Peyer's patch (tissue), 4 donors: ENCODE measurements at places on chromosomes 5 and 9. TPM values are rescaled to one million over a fixed set of nuclear protein-coding genes. Genes with fewer than 3 reads are reported as not detected.

- DNase-seq: peak; percentile 76
Measured at GRCh38 chr9:95507464-95508241, 9.1 kb downstream of the PTCH1 start.

DNA sequence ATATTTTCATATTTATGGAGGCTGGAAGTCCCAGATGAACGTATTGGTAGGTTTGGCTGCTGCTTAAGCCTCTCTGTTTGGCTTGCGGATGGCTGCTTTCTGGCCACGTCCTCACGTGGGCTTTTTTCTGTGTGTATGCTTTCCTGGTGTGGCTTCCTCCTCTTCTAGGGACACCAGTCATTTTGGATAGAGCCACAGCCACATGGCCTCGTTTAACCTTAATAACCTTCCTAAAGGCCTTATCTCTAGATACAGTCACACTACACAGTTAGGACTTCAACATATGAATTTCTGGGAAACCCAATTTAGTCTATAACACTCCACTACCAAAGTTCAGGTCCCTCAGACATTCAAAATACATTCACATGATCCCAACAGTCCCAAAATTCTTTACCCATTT is 26.9 kb downstream of the NUTM2F start:
- no peak for DNase-seq

DNA sequence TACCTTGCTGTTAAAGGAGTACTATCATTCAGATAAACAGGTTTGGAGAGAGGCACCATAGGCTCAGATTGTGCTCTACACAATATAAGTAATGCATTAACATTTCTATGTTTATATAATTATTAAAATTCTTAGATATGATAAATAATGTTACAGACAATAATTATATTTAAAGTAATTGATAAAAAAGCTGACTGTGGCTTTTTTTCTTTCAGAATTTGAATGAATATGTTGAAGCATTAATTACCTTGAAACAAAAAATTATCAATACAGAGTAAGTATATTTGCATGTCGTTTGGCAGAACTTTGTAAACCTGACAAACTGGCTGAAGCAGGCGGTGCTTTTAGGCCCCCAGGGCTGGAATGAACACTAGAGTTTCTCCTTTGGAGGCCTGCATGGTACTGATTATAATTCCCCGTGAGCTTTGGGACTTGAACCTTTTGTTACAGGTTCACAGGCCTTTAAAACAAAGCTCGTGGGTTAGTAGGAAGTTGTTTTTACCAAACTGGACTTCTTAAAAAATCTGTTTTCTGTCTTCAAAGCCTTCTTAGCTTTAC is 13.8 kb downstream of the ICE1 start:
- no peak for DNase-seq

DNA sequence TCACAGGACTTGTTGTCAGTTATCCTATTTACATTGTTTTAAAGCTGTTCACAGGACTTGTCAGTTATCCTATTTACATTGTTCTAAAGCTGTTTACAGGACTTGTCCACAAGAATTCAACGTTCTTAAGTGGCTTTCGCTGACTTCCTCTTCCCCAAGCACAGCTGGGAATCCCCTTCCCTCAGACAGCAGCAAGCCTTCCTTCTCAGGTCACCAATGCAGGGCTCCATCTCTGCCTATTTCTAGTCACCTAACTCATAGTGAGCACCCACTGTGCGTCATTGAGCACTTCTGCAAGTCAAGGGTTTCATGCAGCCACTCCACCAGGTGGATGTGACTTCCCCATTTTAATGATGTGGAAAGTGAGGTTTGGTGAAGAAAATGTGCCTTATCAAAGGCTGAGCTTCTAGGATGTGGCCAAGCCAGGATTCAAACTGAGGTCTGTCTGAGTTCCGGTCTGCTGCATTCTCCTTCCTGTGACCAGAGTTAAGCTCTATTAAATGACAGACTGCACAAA is 109.8 kb upstream of the ZNF462 start:
- DNase-seq: no peak

DNA sequence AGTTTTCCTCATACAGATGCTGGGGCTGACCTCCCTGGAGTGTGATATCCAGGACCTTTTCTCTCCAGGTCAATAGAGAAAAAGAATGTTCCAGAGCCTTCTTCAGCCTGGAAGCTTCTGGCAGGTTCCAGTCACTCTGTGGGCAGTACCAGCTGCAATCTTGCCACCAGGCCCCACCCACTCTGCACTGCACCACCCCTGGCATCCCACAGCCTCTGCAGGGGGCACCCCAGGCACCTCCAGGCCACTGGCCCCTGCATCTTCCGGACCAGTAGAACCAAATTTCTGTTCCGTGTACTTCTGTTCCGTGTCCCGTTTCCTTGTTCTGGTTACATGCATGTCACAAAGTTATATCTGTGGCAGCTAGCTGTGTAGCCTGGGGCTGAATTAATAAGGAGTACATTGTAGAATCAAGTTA is 83.3 kb upstream of the ZBTB43 start:
- peak; percentile 56 for DNase-seq

PHF24 gene
- not detected for total RNA-seq

DNA sequence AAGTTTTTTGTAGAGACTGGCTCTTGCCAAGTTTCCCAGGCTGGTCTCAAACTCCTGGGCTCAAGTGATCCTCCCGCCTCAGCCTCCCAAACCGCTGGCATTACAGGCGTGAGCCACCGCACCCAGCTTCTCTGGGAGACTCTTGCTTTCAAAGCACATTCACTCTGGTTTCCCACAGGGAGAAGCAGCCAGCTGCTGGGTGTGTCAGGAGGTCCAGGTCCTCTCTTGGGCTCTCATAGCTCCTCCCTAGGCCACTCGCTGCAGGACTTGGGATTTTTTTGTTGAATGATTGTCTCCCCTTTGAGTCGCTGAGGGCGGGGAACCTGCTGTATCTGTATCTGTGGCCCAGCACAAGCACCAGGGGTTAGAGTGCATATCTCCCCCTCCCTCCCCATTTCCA is 68.4 kb upstream of the RAPGEF1 start:
- DNase-seq: no peak

- DNase-seq: no peak
Measured at GRCh38 chr9:71058660-71059059, 62.8 kb downstream of the TRPM3 start.

CAAP1 gene
- 16.5 TPM for total RNA-seq

GRCh38 chr9:14849851-14850250 is 60.4 kb downstream of the FREM1 start:
- DNase-seq: no peak

DNA sequence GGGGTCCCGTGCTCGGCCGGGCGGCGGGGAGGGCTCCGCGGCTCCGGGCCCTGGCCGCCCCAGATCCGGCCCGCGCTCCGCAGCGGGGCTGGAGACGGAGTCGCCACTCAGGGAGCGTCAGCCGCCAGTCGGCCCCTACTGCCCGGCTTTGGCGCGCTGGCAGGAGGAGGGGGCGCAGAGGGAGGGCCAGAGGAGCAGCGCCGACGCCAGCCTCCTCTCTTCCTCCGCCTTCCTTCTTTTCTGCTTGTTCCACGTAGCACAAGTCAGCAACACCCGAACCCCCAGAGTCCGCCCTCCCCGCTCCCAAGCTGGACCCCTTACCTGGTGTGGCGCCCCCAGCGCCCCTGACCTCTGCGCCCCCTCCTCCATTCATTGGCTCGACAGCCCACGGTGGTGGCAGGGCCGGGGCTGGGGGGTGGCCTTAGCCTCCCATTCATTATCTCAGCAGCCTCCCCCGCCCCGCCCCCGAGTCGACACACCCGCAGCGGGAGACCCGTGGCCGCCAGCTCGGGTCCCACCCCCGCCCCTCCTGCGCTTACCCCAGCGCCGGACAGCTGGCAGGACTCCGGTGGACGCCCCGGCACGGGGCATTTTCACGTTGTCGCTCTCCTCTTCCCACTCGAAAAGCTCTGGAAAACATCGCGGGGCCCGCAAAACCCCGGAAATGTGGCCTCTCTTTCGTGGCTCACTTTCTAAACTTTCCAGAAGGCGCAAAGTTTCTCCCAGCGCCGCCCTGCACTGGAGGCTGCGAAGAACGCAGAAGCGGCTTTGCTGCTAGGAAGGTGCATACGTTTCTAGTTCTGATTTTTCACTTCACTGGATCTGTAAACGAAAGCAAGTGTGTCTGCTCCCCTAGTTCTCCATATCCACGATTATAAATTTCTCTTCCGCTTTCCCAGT is at the start of gene LPAR1:
Gene LPAR1, minus strand, starts transcription at position 140 of the 900 bp plus-strand sequence. CDS start 66,353 bp downstream, outside the sequence.
- DNase-seq: peak; percentile 79
